ENCODE measurements at places on chromosomes 4 and X. TPM values are rescaled to one million over a fixed set of nuclear protein-coding genes. Genes with fewer than 3 reads are reported as not detected.

BBS12 gene
- polyA plus RNA-seq: 1.3 TPM

DNA sequence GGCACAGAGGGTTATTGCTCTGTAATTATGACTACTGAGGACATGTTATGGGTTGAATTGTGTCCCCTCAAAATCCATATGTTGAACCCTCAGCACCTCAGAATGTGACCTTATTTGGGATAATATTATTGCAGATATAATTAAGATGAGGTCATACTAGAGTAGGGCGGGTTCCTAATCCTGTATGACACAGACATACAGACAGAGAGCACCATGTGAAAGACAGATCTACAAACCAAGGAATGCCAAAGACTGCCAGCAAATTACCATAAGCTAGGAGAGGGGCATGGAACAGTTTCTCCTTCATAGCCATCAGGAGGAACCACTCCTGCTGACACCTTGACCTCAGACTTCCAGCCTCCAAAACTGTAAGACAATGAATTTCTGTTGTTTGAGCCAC, 115.2 kb upstream of the OTUD4 start:
- no peak for DNase-seq

GRCh38 chrX:114798907-114799306, 215.0 kb downstream of the HTR2C start:
- no peak for DNase-seq

TCP11X2 gene
- not detected for polyA plus RNA-seq

- DNase-seq: no peak
Measured at GRCh38 chrX:1403228-1403627, 11.3 kb upstream of the SLC25A6 start.

FRAS1 gene
- not detected for polyA plus RNA-seq

DNA sequence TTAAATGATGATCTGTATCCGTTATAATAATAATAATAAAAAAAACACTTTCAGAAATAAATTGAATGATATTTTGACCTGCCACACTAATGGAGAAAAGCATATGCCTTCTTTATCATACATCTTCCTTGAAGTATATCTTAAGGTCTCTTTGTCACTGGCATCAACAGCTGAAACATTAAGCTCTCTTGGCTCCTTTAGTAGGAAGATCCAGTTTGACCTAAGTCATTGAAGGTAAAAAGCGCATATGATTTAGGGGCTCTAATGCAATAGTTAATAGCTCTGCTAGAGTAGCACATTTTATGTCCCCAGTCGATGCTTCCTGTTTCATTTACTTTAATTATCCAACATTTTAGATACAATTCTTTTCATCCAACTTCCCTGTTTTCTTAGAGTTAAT, 1010.8 kb downstream of the STPG2 start:
- no peak for DNase-seq

DNA sequence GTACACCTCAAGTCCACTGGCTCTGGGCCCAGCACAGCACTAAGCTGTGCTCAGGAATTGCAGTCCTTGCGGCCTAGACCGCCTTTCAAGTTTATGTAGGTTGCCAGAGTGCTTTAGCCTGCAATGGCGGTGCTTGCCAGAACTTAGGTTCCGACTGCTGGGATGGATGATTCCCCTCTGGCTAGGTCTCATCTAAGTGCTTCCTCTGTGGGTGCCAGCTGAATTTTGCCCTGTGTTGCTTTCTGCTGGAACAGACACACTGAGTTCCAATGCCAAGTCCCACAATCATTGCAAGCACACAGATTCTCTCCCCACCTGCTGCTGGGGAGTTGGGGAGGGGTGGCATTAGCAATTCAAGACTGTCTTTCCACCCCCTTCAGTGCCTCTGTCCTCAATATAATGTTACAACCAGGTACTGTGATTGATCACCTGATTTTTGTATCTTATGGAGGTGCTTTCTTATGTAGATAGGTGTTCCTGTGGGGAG, 129.5 kb downstream of the GRID2 start:
- DNase-seq: no peak
